Activated T-helper 9 cell treated with anti-CD3 and anti-CD28 coated beads, Interleukin-2, amount 50 U/mL, for 16 hours (primary cell): ENCODE measurements at places on chromosomes 5 and 9.

- no peak for DNase-seq
Observed at GRCh38 chr5:159886296-159886695, 30.0 kb upstream of the ADRA1B start.

DNA sequence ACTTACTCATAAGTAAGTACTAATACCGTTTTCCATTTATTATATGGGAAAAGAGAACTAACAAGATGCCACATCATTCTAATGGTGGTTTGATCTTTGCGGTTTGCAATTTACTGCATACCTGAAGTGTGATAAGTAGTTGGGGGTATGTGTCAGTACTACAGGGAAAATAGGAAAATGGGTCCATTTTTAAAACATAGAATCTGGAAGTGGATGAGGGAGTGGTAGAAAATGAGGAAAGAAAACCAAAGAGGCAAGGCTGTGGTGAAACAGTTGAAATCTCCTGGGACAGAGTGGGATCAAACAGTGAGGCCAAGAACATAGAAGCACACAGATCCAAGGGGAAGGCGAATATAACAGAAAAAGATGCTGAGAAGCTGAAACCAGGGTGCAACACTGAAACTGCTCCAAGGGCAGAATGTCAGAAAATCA, 6.7 kb downstream of the ADAMTSL1 start:
- DNase-seq = no peak

DNA sequence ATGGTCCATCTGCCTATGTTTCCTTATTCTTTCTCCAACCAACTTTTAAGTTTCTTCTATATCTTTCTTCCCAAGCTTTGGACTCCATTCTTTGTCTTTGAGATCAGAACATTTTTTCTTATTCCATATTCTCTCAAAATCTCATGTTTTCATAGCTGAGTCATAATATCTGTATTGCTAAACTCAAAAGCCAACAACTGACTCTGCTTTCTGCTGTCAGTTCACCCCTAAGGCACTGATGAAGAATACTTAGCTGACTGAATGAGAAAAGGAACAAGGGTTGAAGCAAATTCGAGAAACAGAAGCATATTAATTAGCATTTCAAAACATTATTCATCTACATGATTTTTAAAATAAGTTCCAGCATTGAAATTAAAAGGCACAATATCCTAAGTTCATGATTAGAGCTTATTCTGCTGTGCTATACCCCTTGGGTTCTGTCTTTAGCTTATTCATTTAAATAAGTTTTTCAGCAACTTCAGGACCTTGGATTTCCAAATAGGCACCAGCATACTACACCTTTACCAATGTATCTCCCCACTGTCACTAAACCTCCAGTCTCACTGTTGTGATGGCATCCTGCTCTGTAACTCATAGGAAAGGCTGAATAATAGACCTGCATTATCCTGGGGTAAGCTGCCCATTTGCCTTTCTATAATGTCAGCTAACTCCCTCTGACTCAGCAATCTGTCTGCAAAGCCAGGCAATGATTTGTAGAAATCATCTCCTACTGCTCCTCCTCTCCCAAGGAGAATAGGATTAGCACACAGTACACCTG, 49.9 kb upstream of the C5orf46 start:
- no peak for DNase-seq

DNA sequence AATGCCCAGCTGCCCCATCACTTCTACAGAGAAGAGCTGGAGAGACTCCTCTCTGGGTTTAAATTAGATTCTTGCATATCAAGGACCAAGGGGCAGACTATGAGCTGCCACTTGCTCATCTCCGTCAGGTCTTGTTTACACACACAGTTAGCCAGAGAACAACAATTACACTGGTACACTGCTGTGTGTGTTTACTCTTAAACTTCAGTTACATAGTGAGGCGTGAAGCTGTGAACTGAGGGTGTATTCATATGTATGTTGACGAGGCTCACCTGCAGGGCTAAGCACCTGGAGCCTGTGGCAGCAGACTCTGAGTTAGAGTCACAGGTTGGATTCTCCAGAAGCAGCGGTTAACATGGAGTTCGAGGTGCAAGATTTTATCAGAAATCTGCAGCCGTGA, 155.4 kb upstream of the ANKH start:
- DNase-seq = no peak

DNA sequence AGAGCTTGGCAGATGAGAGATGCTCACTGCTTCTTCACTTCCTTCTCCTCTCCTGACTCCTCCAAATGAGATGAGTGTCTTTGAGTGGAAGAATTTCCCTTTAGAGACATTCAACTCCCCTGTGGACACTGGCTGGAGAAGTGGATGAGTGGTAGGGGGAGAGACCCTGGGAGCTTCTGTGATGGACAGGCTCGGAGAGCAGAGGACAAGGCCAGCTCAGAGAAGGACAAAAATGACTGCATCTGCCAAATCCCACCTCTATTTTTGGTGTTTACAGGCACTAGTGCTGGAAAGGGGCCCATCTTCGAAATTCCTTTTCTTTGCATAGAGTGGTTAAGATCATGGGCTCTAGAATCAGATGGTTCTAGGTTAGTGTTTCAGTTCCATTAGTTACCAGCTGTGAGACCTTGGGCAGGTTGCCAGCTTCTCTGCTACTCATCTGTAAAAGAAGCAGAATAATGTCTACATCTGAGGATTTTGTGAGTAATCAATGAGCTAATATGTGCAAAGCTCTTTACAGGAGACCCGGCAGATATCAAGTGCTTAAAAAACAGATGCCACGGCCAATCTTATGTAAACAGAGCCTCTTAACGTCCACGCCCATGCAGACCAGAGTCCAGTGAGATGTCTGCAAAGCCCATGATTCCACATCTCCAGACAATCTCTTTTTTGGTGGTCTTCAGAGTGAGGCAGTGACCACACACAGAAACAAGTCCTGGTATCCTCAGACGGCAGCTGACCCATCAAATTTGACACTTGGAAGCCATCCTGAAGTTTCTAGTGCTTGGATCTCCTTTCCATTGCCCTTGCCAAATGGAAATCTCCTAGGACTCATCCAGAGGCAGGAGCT, 13.6 kb upstream of the COL27A1 start:
- no peak for DNase-seq

DNA sequence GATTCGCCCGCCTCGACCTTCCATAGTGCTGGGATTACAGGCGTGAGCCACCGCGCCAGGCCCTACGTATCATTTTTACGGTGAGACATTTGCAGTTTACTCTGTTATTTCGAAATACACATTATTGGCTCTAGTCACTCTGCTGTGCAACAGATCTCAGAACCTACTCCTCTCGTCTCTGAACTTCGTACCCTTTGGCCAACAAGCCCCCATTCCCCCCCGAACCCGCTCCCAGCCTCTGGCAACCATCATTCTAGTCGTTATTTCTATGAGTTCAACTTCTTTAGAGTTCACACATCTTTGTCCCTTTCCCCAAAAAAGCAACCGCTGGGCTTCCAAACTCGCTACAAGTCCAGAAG, 735 bp downstream of the PTGR1 start:
- no peak for DNase-seq

GRCh38 chr5:142896325-142897007, 126.3 kb downstream of the ARHGAP26 start:
- DNase-seq = no peak

DNA sequence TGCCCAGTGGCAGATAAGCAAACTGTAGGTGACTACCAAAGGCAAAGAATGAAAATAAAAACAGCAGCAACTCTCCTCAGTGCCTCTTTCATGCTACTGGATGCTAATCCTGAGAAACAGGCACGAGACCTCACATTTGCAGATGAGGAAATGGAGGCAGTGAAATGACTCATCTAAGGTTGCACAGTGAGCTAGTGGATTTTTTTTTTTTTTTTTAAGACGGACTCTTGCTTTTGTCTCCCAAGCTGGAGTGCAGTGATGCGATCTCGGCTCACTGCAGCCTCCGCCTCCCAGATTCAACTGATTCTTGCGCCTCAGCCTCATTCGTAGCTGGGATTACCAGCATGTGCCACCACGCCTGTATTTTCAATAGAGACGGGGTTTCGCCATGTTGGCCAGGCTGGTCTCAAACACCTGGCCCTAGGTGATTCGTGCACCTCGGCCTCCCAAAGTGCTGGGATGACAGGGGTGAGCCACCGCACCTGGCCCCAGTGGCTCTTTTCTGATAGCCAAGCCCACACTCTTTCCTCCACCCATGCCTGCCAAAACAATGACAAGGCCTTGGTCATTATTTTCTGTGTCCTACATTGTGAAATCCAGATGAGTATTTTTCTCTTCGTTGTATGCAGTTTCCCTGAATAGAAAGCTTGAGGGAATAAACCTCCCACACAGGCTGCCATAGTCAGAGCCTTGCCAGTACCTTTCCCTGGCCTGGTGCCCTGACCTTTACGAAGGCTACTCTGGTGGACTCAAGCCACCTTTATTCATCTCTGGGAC, 19.2 kb downstream of the DOCK2 start:
- DNase-seq = no peak

- no peak for DNase-seq
Observed at GRCh38 chr5:137438932-137439331, 60.2 kb downstream of the SPOCK1 start.

- no peak for DNase-seq
Observed at GRCh38 chr9:109401169-109401989, 80.5 kb upstream of the EPB41L4B start.

- DNase-seq = peak; percentile 15
Observed at GRCh38 chr5:127229185-127229889, 61.3 kb upstream of the MEGF10 start.

- no peak for DNase-seq
Observed at GRCh38 chr5:160456480-160457177, 35.0 kb downstream of the PTTG1 start.

- DNase-seq = no peak
Observed at GRCh38 chr9:109779711-109780452, at the start of gene PALM2AKAP2. Gene PALM2AKAP2 (plus strand): TSS chr9:109780198. CDS start chr9:109780489, 291 bp downstream.

DNA sequence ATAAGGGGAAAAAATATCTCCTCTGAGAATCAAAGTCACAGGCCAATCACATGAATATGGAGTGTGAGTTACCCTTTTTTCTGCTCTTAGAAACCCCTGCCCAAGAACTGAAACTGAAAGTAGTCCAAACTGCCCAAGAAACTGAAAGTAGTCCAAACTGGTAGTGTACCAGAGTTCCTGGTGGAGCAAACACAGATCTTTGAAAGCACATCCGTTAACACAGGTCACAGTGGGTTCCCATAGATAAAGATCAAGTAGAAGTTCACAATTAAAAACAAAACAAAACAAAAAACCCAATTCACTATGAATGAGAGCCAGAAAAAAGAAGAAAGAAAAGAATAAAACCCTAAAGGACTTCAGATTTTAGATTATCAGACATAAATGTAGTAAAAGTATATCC, 332.4 kb upstream of the EFNA5 start:
- no peak for DNase-seq

DNA sequence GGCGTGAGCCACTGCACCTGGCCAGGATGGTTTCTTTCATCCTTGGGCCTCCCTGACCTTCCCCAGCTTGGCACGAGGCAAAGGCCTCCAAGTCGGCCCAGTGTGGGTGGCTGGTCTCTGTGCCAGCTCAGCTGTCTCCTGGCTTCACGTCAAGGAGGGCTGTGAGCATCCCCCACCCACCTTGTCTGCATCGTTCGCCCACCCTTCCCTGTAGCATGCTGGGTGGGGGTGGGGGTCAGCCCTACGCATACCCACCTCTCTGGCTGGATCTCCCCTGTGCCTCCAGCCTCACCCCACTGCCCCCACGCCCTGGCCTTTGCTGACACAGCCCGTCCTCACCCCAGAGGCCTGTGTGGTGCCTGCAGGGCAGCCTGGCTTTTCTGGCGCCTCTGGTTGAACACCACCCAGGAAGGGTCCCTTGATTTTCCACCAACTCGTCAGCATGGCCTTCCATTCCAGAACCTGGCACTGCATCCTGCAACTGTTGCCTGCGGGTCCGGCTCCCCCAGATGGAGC, 8.8 kb upstream of the WDR5 start:
- no peak for DNase-seq

- DNase-seq = no peak
Observed at GRCh38 chr5:178462816-178463215, 127.4 kb downstream of the COL23A1 start.

DNA sequence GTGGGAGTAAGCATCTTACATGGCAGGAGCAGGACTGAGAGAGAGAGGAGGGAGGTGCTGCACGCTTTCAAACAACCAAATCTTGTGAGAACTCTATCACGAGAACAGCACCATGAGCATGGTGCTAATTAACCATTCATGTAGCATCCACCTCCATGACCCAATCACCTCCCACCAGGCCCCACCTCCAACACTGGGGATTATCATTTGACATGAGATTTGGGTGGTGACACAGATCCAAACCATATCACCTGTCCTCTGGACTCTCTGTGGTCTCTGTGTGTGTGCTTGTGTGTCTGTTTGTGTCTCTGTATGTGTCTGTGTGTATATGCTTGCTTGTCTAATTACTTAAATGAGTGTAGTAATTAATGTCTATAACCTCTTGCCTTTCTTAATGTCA, 31.1 kb downstream of the SEC61B start:
- DNase-seq = no peak

GRCh38 chr5:152072091-152072490, 147.4 kb upstream of the GLRA1 start:
- DNase-seq = no peak

- no peak for DNase-seq
Observed at GRCh38 chr9:15977438-15977837, 424.6 kb downstream of the CCDC171 start.

DNA sequence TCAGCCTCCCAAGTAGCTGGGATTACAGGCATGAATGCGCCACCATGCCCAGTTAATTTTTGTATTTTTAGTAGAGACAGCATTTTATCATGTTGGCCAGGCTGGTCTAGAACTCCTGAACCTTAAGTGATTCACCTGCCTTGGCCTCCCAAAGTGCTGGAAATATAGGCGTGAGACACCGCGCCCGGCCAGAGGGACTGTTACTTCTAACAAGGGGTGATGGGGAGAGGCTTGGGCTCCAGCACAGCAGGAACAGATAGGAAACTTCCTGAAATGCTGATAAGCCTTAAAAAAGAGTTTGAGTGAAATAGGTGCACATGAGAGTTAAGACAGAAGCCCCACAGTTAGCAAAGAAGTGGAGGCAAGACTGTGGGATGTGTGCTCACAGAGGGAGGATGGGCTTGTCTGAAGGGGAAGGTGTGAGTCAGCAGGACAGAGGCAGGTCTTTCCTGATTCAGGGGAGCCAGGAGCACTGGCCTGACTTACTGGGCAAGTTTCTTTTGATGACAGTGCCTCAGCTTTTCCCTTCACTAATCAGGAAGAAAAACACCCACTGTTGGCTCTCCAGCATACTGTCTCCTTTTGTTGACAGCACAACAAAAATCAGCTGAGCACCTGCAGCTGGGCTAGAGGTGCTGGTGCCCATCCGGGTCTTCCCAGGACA, 68.4 kb downstream of the RAD23B start:
- no peak for DNase-seq
